ENCODE measurements at places on chromosomes 16 and 17.

GRCh38 chr16:4212934-4213296, 29.0 kb downstream of the SRL start:
- no peak for DNase-seq

DNA sequence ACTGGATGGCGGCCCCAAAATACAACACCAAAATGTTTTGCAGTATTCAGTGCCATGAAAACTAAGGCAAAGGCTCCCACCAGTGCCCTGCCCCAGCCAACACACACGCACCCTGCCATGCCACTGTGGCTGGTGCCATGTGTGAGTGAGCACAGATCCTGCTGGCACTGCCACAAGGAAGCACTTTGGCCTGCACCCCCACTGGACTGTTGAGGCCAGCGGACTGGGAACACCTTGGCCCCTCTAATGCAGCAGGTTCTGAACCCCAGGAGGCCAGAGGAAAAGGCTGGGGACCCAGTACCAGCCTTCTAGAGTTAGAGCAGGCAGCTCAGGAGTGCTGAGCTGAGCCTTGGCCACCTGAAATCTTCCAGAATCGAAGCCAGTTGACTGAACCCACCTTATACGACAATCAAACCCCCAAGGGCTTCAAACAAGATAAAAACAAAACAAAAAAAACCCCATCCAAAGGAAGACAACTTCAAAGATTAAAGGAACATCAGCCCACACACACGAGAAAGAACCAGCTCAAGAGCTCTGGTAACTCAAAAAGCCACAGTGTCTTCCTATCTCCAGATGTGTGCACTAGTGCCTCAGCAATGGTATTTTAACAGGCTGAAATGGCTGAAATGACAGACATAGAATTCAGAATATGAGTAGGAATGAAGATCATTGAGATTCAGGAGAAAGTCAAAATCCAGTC, 21.5 kb downstream of the NLRP1 start:
- DNase-seq = no peak

DNA sequence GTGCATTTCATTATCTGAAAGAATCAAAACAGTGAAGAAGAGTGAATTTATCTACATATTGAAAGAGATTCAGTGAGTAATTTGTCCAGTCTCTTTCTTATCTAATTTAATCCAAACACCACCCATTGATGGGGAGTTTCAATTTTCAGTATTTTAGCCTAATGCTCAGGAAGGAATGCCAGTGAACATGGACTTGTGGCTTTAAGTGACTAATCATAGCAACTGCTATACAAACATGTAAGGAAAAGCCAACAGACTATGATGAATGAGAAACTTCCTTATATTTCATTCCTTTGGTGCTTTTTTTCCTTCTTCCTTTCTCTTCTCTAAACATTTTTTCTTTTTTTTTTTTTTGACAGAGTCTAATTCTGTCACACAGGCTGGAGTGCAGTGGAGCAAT, 885.8 kb downstream of the KCNJ2 start:
- no peak for DNase-seq

GRCh38 chr17:83062011-83062817, 17.2 kb upstream of the METRNL start:
- DNase-seq = no peak

DNA sequence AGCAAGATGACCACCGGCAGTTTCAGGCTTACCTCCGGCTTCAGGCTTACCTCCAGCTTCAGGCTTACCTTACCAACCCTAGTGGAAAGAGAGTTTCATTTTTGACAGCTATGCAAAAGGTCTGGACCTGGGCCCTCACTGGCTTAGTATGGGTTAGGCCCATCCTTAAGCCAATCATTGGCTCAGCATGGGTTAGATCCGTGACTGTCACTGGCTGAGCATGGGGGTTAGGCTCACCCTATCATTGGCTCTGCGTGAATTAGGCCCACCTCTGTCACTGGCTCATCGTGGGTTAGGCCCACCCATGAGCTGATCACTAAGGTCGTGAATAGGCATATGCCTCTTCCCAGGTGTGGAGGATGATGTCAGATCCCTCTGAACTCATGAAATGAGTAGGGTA, 8.1 kb downstream of the NDE1 start:
- DNase-seq = no peak

DNA sequence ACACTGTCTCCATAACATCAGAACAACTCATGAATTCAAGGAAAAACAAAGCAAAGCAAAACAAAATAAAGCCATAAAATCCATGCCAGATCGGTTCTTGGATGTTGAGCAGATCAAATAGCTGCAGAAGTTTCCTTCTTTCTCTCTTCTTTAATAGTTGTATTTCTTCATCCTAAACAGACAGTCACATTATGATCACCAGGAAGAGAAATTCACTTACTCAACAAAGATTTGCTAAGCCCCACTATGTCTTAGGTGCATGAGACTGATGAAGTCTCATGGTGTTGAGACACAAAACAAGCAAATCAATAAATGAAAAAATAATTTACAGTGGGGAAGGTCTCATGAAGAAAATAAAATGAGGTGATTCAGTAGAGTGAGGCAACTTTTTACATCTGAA, 72.8 kb downstream of the WIPI1 start:
- no peak for DNase-seq

DNA sequence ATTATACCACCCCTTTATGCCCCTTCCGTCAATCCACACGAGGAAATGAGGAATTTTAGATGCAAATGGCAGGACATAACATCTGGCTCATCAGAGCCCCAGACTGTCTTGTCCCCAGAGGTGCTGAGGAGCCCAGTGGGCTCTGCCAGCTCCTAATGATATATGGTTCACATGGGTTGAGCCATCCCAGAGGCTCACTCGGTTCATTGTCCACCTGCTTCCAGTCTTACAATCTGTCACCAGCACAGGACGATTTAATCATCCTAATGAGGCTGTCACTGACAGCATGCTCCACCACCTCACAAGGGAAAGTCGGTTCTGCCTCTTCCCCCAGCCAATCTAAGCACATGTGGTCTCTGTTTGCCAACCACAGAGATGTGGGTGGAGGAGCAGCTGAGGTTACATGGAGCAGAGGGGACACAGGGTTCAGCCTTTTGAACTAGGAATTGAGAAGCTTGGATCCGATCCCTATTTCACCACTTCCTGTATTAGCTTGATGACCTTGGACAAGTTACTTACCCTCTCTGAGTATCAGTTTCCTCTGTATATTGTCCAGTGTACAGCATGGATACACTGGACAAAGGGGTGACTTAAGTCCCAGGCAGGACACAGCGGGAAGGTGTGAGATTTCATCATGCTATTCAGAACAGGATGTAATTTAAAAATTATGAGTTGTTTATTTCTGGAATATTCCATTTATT, 27.0 kb upstream of the DHX8 start:
- no peak for DNase-seq

DNA sequence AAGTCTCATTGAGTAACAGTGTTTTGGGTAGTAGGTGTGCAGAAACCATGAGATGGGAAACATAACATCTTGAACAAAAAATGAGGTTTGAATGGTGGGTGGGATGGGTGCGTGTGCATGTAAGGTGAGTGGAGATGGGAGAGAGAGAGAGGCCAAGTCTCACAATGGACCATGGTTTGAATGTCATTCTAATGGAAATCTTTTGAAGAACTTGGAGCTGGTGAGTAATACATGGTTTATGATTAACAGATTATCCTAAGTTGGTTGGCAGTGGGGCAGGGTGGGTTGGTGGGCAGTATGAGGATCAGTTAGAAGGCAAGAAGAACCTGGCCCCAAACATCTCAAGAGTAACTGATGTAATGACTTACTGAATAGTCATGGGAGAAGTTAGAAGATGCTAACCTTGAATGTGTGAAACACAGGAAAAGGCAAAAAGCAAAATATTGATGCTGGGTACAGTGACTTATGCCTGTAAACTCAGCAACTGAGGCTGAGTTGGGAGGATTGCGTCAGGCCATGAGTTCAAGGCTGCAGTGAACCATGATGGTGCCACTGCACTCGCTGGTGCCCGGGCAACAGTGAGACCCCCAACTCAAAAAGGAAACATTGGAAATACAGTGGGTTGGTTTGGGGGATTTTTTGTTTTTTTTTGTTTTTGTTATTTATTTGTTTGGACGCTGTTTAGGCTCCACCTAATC, 32.7 kb downstream of the ZNF207 start:
- DNase-seq = no peak

- no peak for DNase-seq
Measured at GRCh38 chr16:81442916-81443687, 1.5 kb upstream of the CMIP start.

DNA sequence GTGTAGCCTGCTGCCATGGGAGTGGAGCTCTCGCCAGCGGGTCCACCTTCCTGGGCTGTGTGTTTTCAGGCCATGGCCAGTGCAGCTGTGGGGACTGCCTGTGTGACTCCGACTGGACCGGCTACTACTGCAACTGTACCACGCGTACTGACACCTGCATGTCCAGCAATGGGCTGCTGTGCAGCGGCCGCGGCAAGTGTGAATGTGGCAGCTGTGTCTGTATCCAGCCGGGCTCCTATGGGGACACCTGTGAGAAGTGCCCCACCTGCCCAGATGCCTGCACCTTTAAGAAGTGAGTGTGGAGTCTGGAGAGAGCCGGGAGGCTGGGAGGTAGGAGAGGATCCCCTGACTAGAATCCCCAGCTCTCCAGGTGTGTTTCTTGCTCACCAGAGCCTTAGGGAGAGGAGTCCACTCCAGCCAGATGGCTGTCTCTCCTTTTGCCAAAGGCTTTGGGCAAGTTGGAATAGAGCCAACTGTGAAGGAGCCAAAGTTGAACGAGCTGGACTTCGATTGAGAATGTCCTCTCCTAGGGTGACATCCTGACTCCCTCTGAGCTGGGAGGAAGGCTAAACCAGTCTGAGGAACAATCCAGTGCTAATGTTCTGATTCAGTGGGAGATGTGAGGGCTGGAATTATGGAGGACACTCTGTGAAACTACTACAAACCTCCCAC, 24.4 kb upstream of the EFCAB13 start:
- no peak for DNase-seq

- DNase-seq = no peak
Measured at GRCh38 chr17:7259555-7259889, 2.8 kb downstream of the CLDN7 start.

DNA sequence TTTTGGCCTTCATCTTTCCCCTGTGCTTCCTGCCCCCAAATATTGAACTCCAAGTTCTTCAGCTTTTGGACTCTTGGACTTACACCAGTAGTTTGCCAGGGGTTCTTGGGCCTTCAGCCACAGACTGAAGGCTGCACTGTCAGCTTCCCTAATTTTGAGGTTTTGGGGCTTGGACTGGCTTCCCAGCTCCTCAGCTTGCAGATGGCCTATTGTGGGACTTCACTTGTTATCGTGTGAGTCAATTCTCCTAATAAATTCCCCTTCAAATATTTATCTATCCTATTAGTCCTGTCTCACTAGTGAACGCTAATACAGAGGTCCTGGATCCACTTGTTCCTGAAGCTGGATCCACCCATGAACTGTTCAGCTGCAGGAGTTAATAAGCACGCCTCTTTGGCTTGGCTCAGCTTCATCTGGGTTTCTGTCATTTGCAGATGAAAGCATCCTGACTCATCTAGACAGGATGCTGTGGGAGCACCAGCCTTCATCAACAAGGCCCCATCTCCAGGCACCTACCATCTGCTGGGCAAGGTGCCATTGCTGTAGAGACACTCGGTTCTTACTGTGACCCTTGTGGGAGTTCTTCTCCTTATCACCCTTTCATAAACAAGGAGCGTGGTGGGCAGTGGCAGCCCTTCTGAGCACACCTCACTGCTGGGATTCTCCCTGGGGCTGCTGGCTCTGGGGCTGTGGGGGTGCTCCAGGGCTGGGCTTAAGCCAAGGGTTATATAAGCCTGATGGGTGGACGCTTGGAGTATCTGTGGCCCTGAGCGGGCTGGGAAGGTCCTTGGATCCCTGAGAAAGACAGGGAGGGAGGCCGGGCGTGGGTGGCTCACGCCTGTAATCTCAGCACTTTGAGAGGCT, 23.1 kb downstream of the LAT start:
- DNase-seq = peak; percentile 52

DNA sequence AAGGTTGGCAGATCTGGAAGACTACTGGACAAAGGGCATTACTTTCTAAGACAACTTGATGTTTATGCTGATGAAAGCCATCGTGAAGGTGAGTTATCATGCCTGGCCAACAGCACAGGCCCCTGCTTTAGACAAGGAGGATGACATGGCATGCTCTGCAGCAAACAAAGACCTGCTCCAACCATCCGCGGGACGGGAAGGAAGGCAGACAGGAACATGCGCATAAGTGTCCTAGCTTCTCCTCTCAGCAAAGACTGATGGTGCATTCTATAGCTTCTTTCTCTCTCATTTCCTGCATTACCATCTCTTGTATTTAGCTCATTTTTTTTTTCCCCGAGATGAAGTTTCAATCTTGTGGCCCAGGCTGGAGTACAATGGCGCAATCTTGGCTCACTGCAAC, 5.4 kb downstream of the NPLOC4 start:
- DNase-seq = no peak

GRCh38 chr17:79633993-79634813, 23.4 kb upstream of the RBFOX3 start:
- DNase-seq = no peak

DNA sequence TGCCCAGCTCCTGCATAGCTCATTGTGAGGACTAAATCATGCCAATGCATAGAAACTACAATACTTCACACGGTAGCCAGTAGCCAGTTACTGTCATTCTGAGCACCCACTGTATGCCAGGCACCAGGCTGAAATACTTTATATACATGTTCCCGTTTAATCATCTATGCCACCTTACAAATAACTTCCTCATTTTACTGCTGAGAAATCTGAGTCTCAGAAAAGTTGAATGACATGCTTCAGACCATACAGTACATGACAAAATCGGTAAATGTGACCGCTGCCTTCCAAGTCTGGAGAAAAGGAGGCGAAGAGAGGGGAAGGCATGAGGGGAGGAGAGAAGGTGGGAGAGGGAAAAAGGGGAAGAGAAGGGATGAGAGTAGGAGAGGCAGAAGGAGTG, 9.2 kb upstream of the TLCD3B start:
- no peak for DNase-seq

DNA sequence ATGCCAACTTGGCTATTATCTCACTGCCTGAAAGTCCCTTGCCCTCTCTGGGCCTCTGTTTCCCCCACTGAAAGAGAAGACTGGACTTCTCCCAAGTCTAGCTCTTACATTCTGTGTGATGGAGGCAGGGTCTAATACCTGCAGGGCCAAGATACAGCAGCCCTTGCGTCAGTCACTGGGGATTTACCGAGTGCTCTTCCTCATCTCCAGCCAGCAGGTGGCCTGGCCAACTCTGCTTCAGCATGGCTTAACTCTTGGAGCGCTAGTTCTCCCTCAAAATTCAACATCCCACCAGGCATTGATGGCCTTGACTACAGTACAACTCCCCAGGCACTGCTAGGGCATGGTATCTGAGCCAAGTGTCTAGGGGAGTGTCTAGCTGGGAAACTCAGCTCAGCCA, 19.9 kb upstream of the MTMR4 start:
- no peak for DNase-seq

DNA sequence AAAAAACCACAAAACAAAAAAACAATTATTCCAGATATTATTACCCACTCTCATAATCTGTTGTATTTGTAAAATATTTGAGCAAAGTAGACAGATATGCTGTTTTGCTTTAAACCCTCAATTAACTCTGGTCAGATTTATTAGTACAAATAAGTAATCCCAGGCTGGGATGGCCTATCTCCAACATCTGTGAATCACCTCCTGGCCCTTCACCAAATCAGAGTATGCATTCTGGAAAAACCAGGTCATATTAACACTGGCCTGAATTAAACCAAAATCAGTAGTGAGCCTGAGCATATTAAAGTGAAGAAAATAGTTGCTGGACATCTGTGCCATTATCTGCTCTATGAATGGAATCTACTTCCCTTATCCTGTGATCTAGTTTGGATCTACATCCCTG, 41.0 kb downstream of the STAT3 start:
- DNase-seq = no peak

- DNase-seq = no peak
Measured at GRCh38 chr16:2770057-2770951, 6.8 kb downstream of the ELOB start.

All from T-helper 1 cell (primary cell).